Small intestine (tissue), 16 donors: ENCODE measurements at places on chromosomes 6 and 20. TPM values are rescaled to one million over a fixed set of nuclear protein-coding genes. Genes with fewer than 3 reads are reported as not detected.

DNA sequence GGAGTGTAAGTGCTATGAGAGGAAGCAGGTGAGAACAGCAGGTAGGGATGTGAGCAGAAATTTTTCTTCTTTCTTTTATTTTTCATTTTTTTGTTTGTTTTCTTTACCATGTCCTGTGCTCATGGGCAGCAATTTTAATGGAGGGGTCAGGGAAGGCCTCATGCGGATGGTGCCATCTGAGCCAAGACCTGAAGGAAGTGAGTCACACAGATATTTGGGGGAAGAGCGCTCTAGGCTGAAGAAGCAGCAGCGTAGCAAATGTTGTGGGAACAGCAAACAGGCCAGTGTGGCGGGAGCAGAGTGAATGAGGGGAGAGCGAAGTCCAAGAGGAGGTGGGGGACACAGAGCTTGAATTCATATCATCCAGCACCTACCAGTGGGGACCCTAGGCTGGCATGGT, 12.7 kb downstream of the SPDEF start:
- peaks cover 12% of the 10 kb centered on the region for H3K4me1 ChIP-seq
- no peaks in the 10 kb centered on the region for H3K36me3 ChIP-seq
- H3K27me3 ChIP-seq: no peaks in the 10 kb centered on the region
- no peak overlapping the region for H3K4me3 ChIP-seq

GRCh38 chr6:41040940-41041536, 1.2 kb upstream of the TSPO2 start:
- peak overlapping the region; percentile 9 for H3K4me3 ChIP-seq
- no peaks in the 10 kb centered on the region for H3K27me3 ChIP-seq
- H3K36me3 ChIP-seq: no peaks in the 10 kb centered on the region
- H3K4me1 ChIP-seq: peaks cover 3% of the 10 kb centered on the region
- no peak for DNase-seq
- peak overlapping the region; percentile 99 for H3K27ac ChIP-seq

GRCh38 chr6:45423824-45424450, 46.2 kb upstream of the SUPT3H start:
- H3K4me1 ChIP-seq: peaks cover 30% of the 10 kb centered on the region
- H3K27ac ChIP-seq: no peak overlapping the region
- peaks cover 9% of the 10 kb centered on the region for H3K27me3 ChIP-seq
- DNase-seq: no peak
- H3K36me3 ChIP-seq: no peaks in the 10 kb centered on the region
- H3K4me3 ChIP-seq: peak overlapping the region; percentile 62

GRCh38 chr6:38057994-38058393, 238.5 kb downstream of the ZFAND3 start:
- DNase-seq: no peak
- H3K27me3 ChIP-seq: no peaks in the 10 kb centered on the region
- no peaks in the 10 kb centered on the region for H3K4me1 ChIP-seq
- H3K27ac ChIP-seq: no peak overlapping the region
- no peak overlapping the region for H3K4me3 ChIP-seq

DNA sequence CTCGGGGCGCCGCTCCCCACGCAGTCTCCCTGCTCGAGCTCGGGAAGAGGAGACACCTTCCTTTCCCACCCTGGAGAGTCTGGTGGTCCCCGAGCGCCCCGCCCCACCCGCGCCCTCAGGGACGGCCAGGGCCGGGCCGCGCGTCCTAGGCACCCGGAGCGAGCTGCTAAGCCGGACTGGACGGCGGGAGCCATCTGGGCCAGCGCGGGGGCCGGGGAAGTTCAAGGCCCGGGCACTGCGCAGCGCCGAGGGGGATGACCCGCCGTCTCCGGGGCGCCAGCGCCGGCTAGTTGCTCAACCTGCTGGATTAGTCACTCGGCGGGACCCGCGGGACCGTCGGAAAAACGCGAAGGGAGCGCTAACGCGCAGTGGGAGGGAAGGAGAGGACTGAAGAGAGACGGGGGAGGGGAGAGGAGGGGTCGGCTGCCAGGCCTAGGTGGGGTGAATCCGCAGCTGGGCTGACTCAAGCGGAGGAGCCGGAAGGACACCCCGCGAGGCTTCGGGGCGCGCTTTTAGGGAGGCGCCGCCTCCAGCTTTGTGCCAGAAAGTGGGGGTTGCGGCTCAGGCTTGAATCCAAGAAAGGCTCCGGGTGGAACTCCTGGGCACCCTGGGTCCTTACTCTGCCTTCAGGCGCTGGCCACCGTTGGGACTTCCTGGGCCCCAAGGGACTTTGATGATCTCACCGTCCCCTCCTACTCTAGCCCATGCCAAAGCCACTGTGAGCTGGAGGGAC, 75.7 kb upstream of the FOXP4 start:
- H3K27me3 ChIP-seq: peaks cover 3% of the 10 kb centered on the region
- peak overlapping the region; percentile 20 for H3K4me3 ChIP-seq
- H3K27ac ChIP-seq: no peak overlapping the region
- H3K4me1 ChIP-seq: no peaks in the 10 kb centered on the region
- peak; percentile 70 for DNase-seq

PRPH2 gene
- not detected for polyA plus RNA-seq

IDH3B gene
- 120 TPM for polyA plus RNA-seq

NKAPL gene
- polyA plus RNA-seq: 0.45 TPM

THEMIS gene
- polyA plus RNA-seq: 0.45 TPM

CITED2 gene
- 105 TPM for polyA plus RNA-seq

AGER gene
- polyA plus RNA-seq: 12.1 TPM

FAXC gene
- polyA plus RNA-seq: 1.4 TPM
